ENCODE measurements at places on chromosomes 12 and 14.

DNA sequence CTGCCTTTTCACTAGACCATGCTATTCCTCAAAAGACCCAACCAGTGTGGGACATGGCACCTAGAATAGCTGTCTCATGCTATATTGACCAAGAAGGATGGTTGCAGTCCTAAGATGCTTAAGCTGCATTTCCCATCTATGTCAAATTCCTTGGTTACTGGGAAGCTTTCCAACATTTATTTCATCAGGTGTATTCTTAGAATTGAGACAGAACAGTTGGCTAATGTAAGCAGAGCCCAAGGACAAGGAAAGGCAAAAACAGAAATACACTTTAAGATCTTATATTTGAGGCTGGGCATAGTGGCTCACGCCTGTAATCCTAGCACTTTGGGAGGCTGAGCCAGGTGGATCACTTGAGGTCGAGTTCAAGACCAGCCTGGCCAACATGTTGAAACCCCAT lies 24.7 kb downstream of the ARG2 start:
- no peak for DNase-seq

DNA sequence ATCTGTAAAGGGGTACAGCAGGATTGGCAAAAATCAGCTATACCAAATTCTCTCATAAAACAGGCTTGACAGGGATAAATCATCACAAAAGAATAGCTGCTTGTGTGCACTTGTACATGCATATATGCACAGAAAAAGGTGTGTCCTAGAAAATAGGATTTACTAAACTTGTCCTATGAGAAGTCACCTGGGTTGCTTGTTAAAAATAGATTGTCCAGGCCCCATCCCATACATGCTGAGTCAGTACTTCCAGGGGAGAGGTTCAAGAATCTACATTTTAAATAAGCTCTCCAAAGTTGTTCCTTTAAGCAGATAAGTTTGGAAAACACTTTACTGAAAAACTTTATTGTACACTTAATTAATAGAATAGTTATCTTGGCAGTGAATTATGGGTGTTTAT lies 123.1 kb downstream of the ANO6 start:
- no peak for DNase-seq

GRCh38 chr12:119705182-119705581 lies 37.2 kb downstream of the PRKAB1 start:
- no peak for DNase-seq

- DNase-seq, result no peak
Observed at GRCh38 chr12:13981296-13981962, at the start of gene GRIN2B. Gene GRIN2B, minus strand, starts transcription at chr12:13981602. Its CDS starts 115,394 bp downstream, at chr12:13866208.

GRCh38 chr12:106986135-106986534 lies 811 bp downstream of the MTERF2 start:
- DNase-seq, result no peak

- DNase-seq, result no peak
Observed at GRCh38 chr12:25497021-25497420, 56.1 kb downstream of the LMNTD1 start.

DNA sequence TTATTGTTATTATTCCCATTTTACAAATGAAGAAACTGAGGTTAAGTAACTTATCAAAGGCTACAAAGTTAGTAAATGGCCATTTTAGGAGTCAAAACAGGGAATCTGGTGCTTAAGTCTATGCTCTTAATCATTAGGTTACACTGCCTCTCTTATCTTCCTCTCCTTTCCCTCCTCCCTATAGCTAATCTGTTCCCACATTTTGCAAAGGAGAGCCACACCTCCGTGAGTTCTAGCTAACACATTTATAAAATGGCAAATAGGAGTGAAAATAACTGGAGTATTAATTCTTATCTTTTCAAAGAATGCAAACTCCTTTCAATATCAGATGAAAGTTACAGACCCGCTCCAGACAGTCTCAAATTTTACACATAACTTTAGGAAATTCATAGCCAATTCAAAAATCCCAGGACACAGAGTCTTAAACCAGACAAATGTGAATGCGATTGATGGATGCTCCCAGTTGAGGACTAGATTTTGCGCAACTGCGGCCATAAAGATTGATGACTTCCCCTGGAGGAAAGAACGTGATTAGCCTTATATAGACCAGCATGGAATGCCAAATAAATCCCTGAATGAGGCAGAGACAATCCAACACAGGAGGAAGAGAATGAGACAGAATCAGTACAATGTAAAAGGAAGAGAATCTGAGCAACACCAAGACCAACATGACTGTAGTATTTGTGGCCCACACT lies 225.0 kb upstream of the ARID2 start:
- DNase-seq, result no peak

DNA sequence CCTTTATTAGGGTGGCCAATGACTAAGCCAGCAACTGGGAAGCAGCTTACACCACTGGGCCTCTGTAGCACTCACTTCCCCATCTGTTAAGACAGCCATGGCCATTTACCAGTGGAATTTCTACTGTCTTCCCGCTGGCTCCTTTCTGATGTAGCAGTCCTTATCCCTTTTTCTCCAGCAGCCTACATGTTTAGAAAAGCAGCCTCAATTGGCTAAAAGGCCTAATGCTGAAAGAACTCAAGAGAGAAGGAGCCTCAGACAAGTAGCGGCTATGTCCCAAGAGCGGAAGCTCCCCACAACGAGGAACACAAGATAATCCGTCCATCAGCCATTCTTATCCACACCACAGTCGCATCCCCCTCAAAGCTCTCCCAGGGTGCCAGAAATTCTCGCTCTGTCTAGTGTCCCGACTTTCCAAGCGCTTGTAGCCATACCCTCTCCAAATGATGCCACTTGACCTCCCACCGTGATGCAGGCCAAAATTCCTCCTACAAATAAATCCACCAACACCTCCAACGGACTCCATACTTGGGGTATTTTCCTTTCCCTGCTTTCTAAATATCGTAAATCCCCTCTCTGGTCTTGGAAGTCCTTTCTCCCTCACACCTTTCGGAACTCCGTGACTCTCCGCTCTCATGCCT lies 624 bp downstream of the M6PR start:
- DNase-seq, result no peak

DNA sequence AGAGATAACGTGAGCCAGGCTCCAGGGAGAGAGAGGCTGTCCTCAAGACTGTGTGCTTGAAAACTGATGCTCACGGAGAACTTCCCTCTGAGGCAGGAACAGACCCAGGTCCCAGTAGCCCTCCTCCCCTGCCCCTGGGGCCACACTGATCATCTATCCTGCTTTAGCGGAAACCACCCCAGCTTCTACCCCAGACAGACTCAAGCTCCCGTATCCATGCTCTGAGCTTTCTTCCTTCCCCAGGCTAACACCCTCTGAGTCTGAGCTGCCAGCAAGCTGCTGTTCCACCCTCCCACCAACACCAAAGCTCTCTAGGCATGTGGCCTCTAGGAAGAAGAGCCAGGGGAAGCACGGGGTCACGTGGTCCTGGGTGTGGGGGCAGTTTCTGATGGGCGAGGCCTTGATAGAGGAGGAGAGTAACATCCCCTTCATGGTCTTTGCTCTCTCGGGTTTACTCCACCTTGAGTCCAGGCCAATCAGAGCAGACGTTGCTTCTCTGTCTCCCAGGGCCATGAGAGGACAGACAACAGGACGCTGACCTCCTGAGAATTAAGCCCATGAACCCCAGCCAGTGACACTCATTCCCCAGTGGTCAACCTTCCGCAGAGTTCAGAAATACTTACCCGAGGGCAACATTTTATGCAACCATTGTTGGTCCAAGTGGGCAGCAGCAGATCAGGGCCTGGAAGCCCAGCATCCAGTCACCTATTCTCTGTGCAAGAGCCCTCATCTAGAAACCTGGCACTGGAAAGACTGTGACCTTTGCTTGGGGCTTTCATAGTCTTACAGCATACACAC lies 1.4 kb downstream of the PCK2 start:
- DNase-seq, result no peak

- DNase-seq, result no peak
Observed at GRCh38 chr14:76100236-76100635, 51.5 kb upstream of the GPATCH2L start.

DNA sequence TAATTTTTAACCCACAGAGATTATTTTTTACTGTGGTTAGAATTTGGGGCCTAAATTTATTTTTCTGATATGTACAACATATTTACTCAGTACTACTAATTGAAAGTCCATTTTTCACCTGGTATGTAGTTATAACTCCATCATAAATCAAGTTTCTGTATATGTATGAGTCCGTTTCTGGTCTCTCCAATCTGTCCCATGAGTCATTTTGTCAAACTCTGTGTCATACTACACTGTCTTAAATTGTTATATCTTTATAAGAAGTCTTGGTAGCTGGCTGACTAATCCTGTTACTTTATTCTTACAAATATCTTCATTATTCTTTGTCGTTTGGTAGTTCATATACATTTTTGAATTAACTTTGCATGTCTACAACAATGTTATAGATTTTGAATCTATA lies 344.0 kb downstream of the PDZRN4 start:
- no peak for DNase-seq

GRCh38 chr14:74038020-74038859 lies 19.1 kb downstream of the BBOF1 start:
- DNase-seq, result no peak

DNA sequence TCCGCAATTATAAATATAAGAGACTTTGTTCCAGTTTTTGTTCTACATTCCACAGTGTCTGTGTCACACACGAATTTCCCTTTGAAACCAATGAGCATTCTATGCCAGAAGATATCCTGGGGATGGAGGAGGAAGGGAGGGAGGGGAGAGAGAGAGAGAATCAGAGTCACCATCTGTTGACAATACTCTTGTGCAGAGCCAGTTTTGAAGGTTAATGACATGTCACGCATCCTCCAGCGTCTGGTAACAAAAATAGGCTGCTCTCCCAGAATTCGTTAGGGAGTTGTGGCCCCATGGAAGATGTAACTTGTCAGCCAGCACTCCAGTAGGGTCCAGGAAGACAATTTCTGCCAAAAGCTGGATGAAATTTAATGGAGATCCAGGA lies 213.5 kb upstream of the KRR1 start:
- DNase-seq, result no peak

GRCh38 chr12:22729957-22730443 lies 105.0 kb downstream of the ETNK1 start:
- DNase-seq, result no peak

DNA sequence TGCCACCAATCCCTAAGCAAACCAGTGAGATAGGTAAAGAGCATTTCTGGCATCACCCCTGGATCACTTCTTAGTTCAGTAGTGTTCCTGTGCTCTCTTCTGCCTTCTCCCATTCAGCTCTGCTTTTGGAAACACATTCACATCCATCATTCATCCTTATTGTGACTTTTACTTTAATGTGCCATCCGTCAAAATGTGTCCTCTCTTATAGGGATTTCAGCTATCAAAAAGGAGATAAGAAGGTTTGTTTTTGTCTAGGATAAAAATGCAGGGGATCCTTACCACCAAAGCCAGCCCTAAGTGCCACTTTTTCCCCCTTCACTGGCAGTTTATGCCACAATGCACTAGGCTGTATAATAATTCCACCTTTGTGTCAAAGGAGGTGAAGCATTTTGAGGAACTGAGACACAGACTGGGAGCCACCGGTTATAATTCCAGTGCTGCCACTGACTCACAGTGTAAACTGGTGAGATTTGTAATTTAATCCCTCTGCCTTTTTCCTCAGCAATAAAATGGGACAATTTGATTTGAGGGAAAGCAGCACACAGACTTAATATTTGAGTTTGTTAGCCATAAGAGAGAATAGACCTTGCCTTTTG lies 158.6 kb downstream of the PAX9 start:
- no peak for DNase-seq

- DNase-seq, result no peak
Observed at GRCh38 chr12:110165540-110166159, 41.5 kb downstream of the IFT81 start.

- DNase-seq, result no peak
Observed at GRCh38 chr14:75497191-75497590, 25.1 kb upstream of the BATF start.

DNA sequence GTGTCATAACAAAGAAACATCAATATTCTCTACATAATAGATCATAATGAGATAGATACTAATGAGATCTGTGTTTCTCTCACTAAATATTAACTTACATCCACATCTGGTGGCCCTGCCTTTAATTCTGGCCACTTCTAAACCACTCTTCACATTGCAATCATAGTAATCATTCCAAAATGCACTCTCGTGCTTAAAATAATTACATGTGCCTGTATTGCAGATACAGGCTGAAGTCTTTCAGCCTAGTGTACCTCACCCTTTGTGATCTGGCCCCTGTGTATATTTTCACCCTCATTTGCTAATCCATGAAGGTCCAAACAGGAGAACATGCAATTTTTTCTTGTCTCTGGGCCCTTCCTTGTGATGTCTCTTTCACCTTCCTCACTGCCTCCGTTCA lies 108.0 kb downstream of the LIN7A start:
- DNase-seq, result no peak

DNA sequence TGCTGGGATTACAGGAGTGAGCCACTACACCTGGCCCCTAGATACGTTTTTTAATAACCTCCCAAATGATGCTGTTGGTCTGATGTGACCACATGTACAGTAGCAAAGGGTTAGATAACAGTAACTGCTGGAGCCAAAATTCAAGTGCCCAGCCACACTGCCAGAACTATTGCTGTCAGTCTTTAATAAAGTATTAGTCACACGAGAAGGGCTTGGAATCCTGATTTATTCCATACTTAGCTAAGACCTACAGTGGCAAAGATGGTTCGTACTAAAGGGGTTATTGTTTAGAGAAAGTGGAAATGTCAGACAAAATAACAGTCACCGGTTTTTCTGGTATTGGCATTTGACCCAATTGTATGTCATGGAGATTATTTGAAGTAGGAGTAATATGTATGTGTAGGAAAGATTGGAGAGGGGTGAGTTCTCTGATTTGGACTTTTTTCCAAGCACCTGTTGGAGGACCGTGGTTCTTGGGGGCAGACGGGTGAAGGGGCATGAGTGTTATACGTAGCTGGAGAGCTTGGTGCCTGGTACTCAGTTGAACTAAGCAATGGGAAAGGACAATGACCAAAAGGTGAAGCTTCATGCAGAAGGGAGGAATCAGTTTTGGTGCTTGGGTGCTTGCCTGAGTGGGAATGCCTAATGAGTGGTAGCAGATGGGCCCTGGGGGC lies 9.7 kb downstream of the TUBA1C start:
- no peak for DNase-seq

- no peak for DNase-seq
Observed at GRCh38 chr14:36675581-36675980, 13.9 kb downstream of the PAX9 start.

DNA sequence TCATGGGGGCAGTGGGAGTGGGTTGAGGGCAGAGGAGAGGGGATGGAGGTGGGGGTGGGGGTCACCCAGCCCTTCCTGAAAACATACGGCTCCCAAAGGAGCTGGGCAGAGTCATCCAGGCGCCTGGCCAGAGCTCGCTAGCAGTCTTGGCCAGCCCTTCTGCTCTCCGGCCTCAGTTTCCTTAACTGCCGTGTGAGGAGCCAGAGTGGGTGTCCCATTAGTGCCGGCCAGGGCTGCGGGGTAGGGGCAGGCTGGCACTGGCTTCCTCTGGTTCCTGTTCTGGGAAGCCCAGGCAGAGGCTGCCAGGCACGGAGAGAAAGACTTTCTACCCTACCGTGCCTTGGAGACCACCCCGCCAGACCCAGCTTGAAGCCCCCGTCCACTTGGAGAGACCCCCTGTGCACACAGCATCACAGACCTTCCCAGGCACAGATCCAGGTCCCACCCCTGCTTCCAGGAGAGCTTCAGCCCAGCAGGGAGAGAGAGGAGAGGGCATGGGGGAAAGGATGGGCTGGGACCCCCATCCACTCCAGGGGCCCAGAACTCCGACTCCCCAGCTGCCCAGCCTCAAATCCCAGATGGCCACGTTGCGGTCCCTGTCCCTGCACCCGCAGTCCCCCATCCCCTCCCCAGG lies 93.3 kb downstream of the RFLNA start:
- no peak for DNase-seq
